ENCODE measurements at places on chromosomes 13 and 19. TPM values are rescaled to one million over a fixed set of nuclear protein-coding genes. Genes with fewer than 3 reads are reported as not detected.
A peak's percentile ranks its signal among the peaks of the same experiment; 100 is the strongest.

- DNase-seq, result peak; percentile 94
Observed at GRCh38 chr13:91348906-91349435, 1.5 kb downstream of the MIR17HG start.

GRCh38 chr19:18541258-18541991 is 1.9 kb downstream of the FKBP8 start:
- DNase-seq, result no peak

GRCh38 chr13:60139272-60139671 is 24.5 kb downstream of the DIAPH3 start:
- DNase-seq, result no peak

DNA sequence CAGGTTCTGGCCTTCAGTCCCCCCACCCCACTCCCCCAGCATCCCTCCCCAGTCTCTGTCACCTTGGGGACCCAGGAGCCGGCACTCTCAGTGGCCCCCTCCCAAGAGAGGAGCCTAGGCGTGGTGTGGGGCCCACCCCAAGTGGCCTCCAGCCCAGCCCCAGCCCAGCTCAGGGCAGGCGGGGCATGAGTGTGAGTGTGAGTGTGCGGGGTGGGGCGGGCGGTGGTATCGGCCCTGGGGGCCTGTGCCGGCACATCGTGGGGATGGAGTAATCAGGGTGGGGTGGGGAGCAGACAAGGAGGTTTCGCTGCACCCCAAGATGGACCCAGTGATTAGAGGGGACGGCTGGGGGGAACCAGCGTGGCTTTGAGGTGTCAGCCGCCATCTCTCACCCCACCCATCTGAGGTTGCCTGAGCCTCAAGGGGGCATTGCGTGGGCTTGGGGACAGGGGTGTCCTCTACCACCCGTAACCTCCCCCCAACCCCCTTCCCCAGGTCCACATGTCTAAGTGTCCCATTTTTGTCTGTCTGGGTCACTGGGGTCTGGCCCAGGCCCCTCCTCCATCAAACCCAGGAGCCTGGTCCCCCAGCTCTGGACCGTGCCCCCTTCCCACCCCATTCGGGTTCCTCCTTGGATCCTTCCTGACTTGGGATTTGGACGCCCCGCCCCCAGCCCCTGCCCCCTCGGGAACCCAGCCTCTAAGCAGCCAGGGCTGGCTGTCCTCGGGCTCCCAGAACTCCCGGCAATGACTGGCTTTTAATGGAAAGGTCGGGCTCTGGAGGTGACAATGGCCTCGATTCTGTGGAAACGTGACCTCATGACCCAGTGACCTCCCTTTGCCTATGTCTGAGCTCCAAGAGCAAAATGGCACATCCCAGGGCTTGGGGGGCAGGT is 6.9 kb upstream of the SULT2B1 start:
- DNase-seq, result no peak

GRCh38 chr13:42973581-42973980 is 18.5 kb downstream of the EPSTI1 start:
- DNase-seq, result no peak

DNA sequence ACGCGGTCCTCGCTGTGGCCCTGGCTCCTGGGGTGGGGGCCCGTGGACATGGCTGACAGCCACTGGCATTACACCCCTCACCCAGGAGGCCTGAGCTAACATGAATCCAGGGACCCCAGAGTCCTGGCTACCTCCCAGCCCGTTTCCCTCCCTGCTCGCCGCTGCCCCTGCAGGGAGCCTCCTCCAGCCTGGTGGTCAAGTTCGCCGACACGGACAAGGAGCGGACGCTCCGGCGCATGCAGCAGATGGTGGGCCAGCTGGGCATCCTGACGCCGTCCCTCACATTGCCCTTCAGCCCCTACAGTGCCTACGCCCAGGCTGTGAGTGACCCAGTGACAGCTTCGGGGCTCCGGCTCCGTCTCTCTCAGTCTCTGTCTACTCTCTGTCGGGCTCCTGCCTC is 56.6 kb downstream of the CELF5 start:
- no peak for DNase-seq

DNA sequence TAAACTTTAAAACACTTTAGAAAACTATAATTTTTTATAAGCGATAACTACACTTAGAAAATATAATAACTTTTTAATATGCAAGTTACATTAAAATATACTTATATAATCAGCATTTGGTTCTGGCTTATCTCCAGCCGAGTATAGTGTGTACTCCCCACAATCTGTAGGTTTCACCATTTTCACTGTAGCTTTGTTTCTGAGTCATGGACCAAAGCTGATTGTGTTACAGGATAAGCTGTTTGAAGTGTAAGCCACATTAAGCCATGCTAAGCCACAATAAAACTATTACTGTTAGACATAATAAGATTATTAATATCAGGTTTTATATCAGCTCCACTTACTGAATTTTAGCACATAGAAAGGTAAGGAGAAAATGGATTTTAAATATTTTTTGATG is 43.8 kb downstream of the CCDC122 start:
- DNase-seq, result no peak

GRCh38 chr19:15563325-15563794 is 51.7 kb upstream of the CYP4F8 start:
- DNase-seq, result peak; percentile 67

GRCh38 chr13:92512852-92513251 is 713.8 kb upstream of the GPC6 start:
- DNase-seq, result no peak

DNA sequence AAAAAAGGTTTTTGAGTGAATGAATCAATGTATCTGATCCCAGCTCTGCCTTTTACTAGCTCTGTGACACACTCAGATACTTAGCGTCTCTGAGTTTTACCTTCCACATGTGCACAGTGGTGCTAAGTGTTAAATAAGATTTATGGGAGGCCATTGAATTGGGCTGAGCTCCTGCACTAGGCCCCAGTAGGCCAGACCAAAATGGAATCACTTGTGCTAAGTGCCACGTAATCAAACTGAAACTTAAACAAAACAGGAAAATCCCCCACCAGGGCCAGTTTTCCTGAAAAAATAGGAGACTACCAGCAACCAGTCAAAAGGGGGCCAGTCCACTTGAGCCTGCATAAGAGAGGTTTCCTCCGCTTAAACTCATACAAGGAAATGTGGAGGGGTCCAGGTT is 40.9 kb downstream of the GJA3 start:
- DNase-seq, result no peak

DNA sequence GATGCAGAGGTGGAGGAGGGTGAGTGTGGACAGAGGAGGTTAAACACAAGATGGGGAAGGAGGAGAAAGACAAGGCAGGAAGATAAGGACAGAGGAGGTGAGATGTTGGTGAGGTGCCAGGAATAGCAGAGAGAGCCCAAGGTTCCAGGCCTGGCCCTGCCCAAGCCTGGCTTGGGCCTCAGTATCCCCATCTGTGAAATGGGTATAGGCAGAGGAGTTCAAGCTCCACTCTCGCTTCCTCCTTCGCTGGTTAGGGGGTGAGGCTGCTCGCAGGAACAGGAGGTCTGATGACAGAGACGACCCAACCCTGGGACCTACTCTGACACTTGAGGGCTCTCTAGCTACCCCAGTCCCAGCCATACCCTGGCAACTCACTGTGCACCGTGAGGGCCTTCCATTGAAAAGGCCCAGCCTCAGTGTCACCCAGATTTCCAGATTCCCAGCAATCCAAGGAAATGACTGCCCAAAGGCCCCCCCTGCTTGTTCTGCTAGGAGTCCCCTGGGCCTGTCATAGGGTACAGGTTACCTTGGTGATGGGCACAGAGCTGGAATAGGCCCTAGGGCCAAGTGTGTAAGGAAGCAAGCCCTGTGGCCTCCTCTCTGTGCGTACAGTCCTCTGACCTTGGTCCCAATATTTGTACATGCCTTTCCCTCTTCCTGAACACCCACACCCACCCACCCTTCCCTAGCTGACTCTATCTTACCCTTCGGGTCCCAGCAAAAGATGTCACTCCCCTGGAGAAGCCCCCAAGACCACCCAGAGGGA is 8.6 kb upstream of the ANGPTL8 start:
- no peak for DNase-seq

GRCh38 chr19:32066056-32066455 is 279.4 kb upstream of the ZNF507 start:
- DNase-seq, result no peak

GRCh38 chr13:78758549-78758948 is 99.6 kb upstream of the OBI1 start:
- DNase-seq, result no peak

DNA sequence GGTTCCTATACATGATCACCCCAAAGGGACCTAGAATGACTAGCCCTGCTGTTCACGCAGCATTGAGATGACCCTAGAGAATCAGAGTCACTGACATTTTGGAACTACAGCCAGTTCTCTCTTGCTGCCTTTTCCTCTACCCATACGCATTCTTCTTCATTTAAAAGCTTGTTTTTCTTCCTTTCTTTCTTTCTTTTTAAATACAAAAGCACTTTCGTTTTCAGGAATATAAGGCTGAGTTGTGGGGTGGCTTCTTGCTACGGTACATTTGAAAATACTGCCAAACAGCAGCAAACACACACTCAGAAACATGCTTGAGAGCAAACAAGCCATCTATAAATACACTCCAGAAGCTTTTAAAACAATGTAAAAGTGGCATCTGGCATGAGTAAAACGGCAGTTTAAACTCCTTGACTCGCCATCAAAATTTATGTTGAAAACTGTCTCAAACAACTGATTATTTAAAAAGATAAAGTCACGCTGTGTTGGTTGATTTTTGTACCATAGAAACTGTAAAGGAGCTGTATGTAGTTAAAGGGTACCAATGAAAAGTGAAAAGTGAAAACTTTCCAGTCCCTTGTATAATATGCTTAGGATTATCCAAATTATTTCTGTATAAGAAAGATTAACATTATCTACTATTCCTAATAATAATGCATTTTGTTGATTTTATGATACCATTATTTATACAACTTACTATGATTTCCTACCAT is 95.6 kb downstream of the PCDH9 start:
- DNase-seq, result no peak

DNA sequence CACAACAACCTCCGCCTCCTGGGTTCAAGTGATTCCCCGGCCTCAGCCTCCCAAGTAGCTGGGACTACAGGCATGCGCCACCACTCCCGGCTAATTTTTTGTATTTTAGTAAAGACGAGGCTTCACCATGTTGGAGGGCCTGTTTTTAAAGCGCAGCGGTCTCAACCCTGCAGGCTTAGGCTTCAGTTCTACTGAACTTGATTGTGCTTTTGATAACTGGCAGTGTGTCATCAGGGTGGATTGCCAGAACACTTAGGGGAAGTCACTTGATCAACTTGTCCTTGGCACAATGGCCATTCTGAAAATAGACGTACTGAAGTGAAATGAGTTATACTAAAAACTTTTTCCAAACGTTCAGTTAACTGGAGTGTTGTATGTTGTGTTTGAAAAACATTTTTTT is 472.2 kb downstream of the KLF5 start:
- DNase-seq, result no peak

- DNase-seq, result no peak
Observed at GRCh38 chr13:42650506-42650905, 76.6 kb downstream of the TNFSF11 start.

DNA sequence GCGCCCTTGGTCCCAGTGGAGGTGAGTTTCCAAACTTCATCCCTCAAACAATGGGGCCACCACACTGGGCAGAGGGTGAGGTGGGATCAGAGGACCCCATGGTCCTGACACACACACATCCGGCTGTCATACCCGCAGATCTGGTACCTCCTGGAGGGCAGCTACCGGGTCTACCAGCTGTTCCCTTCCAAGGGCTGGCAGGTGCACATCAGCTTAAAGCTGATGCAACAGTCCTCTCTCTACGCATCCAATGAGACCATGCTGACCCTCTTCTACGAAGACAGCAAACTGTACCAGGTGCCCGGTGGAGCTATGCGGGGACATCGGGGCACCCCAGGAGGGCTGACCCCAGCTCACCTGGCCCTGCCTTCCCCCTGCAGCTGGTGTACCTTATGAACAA is 14.0 kb upstream of the PSMD8 start:
- no peak for DNase-seq

GRCh38 chr13:55190996-55191395 is 1949.7 kb upstream of the PRR20A start:
- no peak for DNase-seq

DNA sequence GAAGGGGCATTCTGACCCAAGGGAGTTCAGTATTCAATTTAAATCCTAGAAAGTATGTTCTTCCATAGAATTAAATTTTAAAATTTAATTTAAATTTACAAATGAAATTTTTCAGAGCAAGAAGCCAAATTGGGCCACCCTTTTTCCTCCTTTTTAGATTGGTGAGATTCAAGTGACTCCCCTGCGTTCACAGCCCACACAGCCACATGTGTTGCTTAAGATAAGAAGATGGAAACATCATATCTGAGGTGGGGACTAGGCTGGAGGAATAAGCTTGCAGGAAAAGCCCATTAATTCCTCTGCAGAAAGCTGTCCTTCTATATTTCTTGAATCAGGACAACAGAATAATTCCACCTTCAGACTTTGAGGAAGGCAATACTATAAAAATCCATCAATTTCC is 392.7 kb upstream of the ZNF507 start:
- no peak for DNase-seq

GRCh38 chr13:94646904-94647303 is 45.2 kb downstream of the GPR180 start:
- no peak for DNase-seq

- DNase-seq, result no peak
Observed at GRCh38 chr19:12784871-12785430, 6.3 kb upstream of the JUNB start.

DNA sequence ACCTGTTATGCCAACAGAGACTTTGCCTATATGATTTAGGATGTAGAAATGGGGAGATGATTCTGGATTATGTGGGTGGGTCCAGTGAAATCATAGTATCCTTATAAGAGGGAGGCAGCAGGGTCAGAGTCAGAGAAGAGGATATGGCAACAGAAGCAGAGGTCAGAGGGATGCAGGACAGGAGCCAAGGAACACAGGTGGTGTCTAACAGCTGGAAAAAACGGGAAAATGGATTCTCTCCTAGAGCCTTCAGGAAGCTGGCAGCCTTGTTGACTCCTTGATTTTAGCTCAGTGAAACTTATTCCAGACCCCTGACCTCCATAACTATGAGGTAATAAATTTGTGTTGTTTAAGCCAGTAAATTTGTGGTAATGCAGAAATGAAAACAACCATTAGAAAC is 28.8 kb upstream of the OXGR1 start:
- no peak for DNase-seq

- no peak for DNase-seq
Observed at GRCh38 chr19:40640744-40641143, 39.6 kb downstream of the LTBP4 start.

DNA sequence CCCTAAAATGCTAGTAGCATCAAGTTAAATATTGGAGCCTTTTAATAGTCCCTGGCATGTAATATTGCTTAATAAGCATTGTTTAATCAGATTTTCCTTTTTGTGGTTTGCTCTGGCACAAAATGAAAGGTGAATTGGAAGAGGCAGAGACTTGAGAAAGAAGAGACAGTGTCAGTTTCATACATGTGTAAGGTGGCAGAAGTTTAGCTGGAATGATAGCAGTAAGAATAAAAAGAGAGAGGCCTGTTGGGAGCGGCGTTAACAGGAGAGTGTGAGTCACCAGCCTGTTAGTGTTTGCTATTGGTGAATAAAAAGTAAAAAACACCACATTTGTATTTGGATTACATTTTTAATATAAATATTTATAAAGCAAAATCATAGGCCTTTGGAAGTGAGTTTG is 145.3 kb downstream of the PDS5B start:
- no peak for DNase-seq

Gene WDR62
- 1.6 TPM for total RNA-seq

Gene MYH14
- total RNA-seq, result 134 TPM

Gene ZNF726
- total RNA-seq, result 14.3 TPM

Gene IGSF23
- total RNA-seq, result not detected

Gene AZU1
- not detected for total RNA-seq

Gene TEX29
- total RNA-seq, result not detected

Gene FBXW9
- 8.7 TPM for total RNA-seq

Gene KIR3DL2
- not detected for total RNA-seq

Gene KCTD12
- total RNA-seq, result 56.0 TPM

Gene ZNF865
- 13.6 TPM for total RNA-seq

Gene SIGLEC5
- total RNA-seq, result 1.2 TPM

Gene CYSLTR2
- 0.23 TPM for total RNA-seq

Gene CLDND2
- total RNA-seq, result 1.7 TPM

Measured in ureter (tissue), 1 donor.